ENCODE measurements at places on chromosomes 16 and 17.
A peak's percentile ranks its signal among the peaks of the same experiment; 100 is the strongest.

DNA sequence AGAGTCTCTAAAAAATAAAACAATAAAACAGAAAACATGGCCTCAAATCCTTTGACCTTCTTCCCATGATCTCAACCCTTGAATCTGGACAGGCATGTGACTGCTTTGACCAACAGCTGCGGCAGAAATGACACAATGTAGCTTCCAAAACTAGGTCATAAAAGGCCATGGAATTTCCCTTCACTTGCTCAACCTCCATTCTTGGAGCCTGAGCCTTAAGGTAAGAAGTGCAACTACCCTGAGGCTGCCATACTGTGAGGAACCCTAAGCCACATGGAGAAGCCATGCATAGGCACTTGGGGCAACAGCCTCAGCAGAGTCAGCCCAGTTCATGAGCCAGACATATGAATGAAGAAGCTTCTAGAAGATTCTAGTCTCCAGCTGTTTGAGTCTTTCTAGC is 75.7 kb upstream of the BRD7 start:
- DNase-seq: no peak

GRCh38 chr16:57473176-57473840 is 10.8 kb downstream of the POLR2C start:
- no peak for DNase-seq

DNA sequence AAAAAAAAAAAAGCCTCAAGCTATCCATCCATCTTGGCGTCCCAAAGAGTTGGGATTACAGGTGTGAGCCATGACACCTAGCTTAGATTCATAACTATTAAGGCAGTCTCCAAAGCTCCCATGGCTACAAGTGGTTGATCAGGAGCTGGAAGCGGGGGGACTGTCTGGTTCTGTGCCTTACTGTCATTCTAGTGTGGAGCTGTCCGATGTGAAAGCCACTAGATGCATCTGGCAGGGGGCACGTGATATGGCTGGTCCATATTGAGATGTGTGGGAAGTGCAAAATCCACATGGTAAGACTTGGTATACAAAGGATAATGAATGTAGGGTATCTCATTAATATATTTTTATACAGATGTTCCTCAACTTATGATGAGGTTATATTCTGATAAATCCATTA is 38.7 kb downstream of the KPNA2 start:
- DNase-seq: no peak

DNA sequence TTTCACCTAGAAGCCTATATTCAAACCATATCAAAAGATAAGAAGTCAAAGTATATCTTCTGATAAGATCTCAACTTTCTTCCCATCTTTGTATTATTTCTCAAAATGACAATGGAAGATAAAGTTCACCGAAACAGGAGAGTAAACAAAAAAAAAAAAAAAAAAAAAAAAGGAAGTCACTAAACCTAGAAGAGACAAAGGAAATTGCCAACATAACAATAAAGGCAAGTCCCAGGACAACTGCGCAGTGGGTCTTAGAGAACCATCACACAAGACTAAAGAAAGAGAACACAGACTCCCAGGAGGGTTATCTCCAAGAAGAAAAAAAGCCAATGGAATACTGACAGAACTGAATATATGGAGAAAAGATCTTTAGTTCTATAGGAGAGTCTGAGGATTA is 65.7 kb downstream of the SMURF2 start:
- DNase-seq: no peak

GRCh38 chr17:43515656-43516055 is 30.5 kb downstream of the ETV4 start:
- DNase-seq: no peak

DNA sequence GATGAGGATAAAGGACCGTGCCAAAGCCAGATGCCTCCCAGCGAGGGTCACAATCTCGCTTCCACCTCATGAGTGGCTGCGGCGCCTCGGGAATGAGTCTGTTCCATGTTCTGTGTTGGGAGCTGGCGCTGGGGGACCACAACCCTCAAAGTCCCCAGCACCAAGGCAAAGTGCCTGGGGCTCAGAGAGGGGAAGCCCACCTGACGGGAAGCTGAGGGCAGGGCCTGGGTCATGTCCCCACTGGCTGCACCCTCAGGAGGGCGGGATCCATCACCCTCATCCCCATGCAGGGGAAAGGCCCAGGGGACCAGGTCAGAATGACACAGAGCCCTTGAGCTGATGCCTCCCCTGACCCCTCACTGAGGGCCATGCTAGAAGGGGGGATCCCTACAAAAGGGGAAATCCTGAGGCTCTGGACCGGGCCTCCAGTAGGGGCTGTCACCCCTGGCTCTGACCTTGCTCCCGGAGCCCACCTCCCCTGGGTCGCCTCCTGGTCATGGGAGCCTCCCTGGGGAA is 151.3 kb upstream of the PLCG2 start:
- no peak for DNase-seq

- DNase-seq: peak; percentile 94
These were observed 23.6 kb upstream of the ABR start for GRCh38 chr17:1203111-1203966.

DNA sequence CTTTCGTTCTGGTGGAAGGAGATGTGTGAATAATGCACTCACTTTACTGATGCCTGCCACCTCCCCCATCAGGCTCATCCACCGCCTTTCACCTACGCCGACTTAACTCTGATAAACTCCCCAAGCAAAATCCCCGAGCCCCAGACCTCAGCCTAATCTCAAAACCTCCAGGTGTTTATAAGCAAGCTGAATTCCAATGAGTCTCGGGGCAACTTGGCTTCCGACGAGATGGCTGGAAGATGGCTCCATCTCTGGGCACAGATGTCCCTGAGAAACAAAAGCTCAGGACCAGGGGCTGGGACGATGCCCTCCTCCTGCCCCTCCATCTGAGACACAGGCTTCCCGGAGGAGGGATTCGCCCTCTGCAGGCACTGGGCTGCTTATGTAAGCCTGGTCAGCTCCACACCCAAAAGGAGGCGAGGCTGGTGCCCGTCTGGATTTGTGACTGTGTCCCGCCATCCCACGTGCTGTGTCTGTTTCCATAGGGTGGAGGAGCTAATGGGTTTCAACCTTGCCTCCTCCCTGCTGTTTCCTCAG is 386.4 kb upstream of the TNRC6C start:
- peak; percentile 93 for DNase-seq

DNA sequence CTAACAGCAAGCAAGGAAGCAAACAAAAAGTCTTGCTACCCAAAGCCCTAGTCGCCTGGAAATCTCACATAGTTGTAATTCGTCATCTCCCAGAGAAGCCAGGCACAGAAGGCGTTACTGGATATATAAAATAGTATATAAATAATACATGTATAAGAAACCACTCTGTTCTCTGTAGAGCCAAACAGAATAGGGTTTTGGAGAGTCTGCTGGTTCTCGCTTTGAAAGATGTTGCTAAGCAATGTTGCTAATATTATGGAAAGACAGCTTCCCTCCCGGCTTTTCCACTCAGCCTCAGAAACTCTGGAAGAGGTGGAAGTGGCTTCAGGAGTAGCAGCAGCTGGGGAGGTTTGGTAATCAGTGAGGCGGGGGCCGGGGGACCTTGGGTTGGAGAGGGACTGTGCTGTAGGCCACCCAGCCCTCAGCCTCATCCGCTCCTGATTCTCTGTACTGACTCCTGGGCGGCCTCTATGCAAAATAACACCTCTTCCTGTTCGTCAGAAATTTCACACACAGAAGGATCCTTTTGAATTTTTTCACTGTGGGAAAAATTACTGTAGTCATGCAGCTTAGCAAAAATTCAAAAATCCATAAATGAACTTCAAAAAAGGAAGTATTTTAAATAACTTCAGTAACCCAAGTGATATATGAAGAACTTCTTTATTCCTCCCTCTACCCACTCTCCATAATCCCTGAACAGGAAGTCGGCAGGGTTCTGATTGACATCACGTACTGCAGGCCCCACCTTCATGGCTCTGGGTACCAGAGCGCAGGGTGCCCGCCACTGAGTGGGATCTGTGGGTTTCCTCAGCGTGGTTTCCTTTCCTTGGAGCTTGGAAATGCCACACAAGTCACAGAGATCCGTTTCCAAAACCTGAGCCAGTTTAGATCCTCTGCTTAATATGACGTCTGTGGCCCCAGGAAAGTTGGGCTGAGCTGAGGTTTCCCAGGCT is 51.4 kb downstream of the RAP1GAP2 start:
- DNase-seq: peak; percentile 39

- DNase-seq: no peak
These were observed 35.1 kb upstream of the IL34 start for GRCh38 chr16:70611224-70611598.

DNA sequence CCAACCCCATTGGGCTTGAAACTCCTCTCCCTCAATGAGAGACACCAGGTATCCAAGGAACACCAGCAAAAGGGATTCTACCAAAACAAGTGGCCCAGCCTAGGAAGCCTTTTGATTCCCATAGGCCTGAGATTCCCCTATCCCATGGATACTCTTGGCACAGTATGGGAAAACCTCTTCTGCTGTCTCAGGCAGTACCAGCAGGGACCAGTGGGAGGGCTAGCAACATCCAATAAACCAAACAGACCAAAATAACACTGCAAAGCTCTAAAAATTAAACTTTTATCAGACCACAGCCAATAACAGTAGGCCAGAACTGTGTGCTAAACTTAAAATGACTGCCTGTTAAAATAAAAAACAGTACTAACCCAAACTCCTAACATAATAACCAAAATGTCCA is 153.9 kb upstream of the CES5A start:
- DNase-seq: no peak

DNA sequence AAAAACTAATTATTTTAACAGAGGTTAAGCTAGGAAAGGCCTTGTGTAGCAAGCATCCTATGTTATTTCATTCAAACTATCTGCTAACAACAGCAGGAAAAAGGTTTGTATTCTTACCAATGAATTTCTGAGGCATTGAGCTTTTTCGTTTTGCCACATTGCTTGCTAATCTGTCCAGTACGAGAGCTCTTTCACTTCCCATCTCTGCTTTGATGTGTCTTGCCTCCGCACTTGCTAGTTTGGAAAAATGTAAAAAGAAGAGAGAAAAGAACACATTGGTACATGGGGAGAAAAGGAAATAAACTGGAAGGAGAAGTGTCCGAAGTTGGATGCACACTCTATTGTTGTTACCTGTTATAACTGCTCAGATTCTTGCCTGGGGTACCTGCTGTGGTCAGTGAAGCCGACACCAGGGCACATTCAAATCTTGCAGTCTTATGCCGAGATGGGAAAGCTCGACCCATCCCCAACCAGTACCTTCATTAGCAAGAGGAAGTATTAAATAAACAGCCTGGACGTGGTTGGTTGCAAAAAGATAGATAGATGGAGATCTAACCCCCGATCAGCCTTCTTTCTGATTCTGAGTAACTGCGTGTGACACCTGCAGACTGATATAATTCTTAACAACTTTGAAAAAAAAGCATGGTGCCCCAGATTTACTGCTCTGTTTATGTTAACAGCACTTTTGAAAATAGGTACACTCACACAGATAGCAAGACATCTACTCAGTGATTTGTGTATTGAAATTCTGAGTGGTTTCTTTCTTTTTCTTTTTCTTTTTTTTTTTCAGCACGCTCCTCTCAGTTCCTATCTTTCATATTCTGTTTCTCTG is 40.0 kb downstream of the GRB7 start:
- DNase-seq: no peak

GRCh38 chr16:676913-677312 is 1.4 kb downstream of the RHBDL1 start:
- DNase-seq: no peak

DNA sequence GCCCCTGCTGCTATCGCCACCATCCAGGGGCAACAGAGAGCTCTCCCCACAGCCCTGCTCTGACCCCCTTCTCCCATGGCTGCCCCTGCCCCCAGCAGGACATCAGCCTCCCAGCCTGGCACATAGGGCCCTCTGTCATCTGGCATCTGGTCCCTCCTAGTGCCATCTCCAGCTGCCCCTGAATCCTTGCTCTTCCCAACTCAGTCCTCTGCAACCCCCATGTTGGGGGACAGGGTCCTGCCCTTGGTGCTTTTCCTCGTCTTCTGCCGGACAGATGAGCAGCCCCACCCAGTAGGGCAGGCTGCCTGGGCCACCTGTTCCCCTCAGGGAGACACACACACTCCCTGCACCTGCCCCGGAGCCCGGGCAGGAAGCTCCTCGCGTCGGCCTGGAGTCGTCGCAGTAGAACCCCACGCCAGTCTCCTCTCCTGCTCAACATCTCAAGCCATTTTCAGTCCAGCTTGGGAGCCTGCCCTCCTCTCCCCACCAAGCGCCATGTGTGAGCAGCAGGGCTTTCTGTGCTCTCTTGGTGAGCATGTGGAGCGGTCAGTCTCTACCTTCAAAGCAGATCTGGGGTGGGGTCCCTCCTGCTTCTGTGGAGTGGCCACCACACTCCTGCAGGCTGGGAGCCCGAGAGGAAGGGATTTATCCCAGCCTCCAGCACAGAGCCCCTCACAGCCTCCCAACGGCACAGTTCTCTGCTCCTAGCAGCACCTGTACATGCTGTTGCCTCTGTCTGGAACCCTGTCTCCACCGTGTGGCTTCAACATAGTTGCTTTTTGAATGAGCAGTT is 28.2 kb downstream of the TNFRSF13B start:
- no peak for DNase-seq

GRCh38 chr17:57234061-57234738 is 22.1 kb upstream of the MSI2 start:
- peak; percentile 51 for DNase-seq

DNA sequence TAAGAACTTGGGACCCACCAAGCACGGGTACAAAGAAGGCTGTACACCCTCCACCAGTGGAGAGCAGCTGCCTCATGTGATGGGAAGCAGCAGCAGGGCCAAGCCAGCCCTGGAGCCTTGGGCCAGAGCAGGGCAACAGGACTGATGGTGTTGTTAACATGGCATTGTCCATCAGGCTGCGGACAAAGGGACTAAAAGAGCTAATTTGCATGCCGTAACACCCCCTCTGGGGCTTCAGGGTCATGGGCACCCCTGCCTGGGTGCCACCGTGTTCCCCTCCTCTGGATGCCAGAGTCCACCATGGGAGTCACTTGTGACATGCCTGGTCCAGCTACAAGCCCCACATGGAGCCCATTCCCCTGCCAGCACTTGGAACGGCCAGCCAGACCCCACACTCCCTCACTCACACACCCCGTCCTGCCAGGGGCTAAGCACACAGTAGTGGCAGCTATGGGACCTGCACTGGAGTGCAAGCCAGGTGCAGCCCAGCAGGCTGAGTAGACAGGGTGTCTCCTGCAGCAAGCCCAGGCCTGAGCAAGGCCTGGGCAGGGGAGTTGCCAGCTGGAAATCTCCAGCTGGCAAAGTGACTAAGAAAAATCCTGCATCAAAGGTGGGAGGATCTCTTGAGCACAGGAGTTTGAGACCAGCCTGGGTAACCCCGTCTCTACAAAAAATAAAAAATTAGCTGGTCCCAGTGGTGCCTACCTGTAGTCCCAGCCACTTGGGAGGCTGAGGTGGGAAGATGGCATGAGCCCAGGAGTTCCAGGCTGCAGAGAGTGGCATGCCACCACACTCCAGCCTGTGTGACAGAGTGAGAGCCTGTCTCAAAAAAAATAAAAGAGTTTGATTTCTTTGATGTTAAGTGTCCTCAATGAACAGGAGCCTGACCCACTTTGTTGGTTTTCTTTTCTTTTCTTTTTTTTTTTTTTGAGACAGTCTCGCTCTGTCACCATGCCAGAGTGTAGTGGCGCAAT is 33.7 kb downstream of the NOL11 start:
- no peak for DNase-seq

Data from NCI-H82 (cell line).